ENCODE measurements at places on chromosomes 11 and 22.

GRCh38 chr22:47295226-47295901 lies 532.9 kb downstream of the TBC1D22A start:
- no peak for DNase-seq

GRCh38 chr11:116409238-116409637 lies 363.5 kb downstream of the BUD13 start:
- DNase-seq, result no peak

DNA sequence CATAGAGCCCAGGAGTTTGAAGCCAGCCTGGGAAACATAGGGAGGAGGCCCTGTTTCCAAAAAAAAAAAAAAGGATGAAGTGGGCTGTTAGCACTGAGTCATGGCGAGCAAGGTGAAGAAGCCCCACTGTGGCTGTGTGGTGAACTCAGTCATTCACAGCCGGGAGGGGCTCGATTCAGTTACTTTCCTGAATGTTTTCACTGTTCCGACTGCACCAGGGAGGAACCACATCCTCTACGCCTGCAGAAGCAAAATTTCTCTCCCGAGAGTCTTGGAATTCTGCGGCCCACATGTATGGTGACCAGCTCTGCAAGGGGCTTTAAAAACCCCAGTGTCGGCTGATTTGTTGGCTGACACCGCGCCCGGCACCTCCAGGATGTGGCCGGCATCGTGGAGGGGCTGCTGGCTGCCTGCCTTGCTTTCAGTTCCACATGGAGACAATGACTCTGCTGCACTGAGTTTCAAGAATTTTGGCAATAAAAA lies 27.8 kb upstream of the GRAMD4 start:
- peak; percentile 46 for DNase-seq

DNA sequence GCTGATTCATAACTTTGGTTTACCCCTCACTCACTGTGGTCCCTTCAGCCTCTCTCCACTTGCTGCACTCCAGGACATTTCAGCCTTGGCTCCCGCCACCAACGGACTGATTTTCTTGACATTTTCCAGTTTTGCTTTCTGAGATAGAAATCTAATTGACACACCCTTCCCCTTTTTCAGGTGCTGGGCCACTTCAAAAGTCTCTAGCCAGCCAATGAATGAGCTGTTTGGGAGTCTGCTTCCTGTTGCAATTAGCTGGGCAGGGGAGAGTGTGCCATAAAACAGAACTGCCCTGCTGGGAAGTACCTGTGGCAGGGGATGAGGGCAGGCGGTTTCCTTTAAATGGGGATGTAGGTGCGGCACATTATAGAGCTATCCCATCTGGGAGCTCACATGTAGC lies 21.1 kb upstream of the PLET1 start:
- no peak for DNase-seq

- no peak for DNase-seq
Measured at GRCh38 chr22:39090426-39091064, 6.5 kb upstream of the APOBEC3H start.

- no peak for DNase-seq
Measured at GRCh38 chr11:122162095-122162494, 46.1 kb upstream of the BLID start.

- DNase-seq, result no peak
Measured at GRCh38 chr11:65034423-65034822, 6.6 kb upstream of the SAC3D1 start.

DNA sequence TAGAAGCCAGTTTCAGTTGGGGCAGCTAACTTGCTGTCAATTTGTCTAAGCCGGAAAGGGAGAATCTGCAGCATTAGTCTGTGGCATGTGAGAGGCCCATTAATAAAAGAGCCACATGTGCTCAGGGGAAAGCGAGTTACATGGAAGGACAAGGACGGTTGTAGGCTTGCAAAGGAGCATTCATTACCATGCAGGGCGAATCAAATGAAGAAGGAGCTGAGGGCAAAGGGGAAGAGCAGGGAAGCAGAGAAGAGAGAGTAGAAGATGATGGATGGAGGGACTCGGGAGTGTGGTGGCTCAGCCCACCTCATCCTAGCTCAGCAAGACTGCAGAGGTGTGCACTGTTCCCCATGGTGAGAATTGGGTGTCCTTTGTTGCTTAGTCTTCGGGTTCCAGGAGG lies 152.7 kb upstream of the TBCEL start:
- DNase-seq, result no peak

GRCh38 chr11:119688356-119688755 lies 40.6 kb downstream of the NECTIN1 start:
- no peak for DNase-seq

DNA sequence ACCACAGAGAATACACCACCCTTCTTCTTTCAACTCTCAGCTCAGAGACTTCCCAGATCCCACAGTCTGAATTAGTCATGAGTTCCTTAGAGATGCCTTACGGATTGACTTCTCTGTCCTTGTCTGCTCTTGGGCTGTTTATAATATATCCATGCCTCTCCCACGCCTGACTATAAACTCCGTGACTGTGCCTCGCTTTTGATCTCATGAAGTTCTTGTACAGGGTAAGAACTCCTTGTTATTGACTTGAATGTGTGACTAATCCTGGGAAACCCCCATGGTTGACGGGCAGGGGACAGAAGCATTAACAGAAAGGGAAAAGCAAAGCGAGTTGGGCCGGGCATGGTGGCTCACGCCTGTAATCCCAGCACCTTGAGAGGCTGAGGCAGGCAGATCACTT lies 62.4 kb upstream of the POU2AF1 start:
- no peak for DNase-seq

- DNase-seq, result no peak
Measured at GRCh38 chr11:74025467-74026166, 16.7 kb upstream of the UCP3 start.

- no peak for DNase-seq
Measured at GRCh38 chr22:45972091-45972888, 4.7 kb downstream of the WNT7B start.

- no peak for DNase-seq
Measured at GRCh38 chr22:50186761-50187523, 1.2 kb downstream of the TRABD start.
